ENCODE measurements at places on chromosomes 4 and X.

GRCh38 chrX:40267334-40268187 is 169.8 kb upstream of the BCOR start:
- no peak for DNase-seq

DNA sequence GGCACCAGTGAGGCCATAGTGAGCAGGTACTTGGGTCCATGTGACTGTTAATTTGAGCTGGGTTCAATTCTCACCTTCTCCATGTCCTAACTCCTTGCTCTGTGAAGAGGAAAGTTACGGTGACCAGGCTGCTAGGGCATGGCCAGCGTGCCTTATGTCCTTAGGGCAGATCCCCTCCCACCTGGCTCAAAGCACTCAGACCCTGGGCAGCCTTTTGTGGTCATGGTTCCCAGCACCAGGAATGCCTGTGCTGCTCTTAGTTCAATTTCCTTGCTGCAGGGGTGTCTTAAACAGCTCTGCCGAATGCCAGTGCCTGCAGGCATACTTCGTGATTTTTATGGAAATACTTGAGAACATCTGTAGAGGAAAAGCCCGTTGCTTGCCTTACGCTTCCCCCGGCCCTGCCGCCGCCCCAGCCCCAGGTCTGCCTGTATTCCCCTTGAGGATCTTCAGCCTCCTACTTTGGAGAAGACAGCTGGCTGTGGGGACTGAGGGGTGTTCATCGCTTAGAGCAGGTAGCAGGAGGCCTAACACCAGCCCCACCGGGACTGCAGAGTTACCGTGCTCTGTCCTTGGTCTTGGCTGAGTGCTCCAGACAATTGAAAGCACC is 3.1 kb upstream of the CDK16 start:
- DNase-seq = no peak

DNA sequence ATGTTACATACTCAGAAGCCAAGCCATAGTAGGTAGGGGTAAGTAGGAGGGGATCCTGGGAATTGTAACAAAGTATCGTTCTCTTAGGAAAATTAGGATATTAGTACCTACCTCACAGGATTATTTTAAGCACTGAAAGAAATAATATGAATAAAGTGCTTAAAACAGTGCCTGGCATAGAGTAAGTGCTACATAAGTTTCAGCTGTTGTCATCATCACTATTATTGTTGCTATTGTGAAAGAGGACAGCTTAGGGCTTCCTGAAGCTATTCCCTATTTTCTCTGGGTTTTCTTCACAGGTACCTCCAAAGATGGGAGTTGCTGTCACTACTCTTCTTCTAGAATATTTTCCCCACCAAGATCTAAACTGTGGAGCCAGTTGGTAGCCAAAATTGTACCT is 443.7 kb upstream of the FGF16 start:
- no peak for DNase-seq

DNA sequence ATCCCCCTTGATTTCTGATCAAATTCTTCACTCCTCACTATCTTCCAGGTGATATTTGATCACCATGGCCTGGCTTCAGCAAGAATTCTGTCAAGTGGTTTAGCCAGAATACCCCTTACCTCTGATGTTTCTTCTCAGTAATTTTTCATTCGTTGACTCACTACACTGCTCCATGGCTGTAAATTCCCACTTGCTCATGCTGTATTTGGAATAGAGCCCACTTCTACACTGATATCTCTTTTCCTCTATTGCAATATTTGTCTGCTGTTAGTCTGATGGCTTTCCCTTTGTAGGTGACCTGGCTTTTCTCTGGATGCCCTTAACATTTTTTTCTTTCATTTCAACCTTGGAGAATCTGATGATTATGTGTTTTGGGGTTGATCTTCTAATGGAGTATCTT is 73.9 kb upstream of the DIPK2B start:
- peak; percentile 15 for DNase-seq

DNA sequence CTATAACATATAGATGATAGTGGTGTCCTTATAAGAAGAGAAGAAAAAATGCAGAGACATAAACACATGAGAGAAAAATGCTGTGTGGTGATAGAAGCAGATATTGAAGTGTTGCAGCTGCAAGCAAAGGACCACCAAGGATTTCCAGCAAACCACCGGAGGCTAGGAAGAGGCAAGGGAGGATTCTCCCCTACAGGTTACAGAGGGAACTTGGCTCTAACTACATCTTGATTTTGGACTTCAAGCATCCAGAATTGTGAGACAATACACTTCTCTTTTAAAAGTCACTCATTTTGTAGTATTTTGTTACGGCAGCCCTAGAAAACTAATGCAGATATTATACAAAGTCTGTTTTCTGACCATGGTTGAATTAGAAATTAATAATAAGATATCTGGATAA is 30.4 kb upstream of the CHRDL1 start:
- DNase-seq = no peak
